ENCODE measurements at places on chromosomes 13 and 19.

DNA sequence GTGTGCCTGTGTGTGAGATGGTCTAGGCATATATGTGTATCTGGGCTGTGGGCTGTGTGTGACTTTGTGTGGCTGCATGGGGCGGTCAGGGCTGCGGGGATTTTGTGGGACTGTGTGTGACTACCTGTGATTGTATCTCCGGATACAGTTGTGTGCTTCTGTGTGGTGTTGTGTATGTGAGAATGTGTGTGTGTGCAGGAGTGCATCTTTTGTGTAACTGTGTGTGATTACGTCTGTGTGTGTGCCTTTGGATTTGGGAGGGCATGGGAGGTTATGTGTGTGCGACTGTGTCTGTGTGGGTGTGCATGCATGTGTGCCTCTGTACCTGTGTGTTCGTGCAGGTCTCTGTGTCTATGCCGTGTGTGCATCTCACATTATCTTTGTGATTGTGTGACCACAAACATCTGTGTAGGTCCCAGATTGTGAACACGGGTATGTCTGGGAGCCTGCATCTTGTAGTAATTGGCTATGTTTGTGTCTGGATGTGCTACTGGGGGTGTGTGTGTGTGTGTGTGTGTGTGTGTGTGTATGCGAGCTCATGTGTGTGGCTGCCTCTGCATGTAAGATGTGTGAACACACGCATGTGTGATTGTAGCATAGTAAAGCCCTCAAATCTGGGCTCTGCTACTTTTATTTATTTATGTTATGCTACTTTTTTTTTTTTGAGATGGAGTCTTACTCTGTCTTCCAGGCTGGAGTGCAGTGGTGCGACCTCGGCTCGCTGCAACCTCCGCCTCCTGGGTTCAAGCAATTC is 7.6 kb downstream of the EHD2 start:
- DNase-seq, result no peak

GRCh38 chr19:58182577-58182988 is 278 bp upstream of the ZNF274 start:
- DNase-seq, result no peak

DNA sequence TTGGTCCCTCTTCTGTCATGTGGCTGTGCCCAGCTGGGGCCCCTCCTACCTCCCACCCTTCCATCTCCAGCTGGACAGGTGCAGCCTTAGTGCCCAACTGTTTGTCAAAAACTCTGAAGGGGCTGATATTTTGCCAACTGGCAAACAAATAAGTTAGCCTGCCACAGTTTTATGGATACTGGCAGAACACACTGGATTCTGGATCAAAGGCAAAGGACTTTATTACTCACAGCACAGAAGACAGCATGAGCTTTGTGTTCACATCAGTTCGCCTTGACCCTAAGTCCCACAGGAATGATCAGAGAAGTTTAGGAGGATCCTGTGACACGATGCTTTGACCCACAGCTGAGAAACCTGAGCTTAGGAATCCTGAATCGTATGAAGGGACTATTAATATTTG is 16.4 kb downstream of the KLK2 start:
- DNase-seq, result no peak

GRCh38 chr19:4088975-4089374 is 22.3 kb upstream of the ZBTB7A start:
- no peak for DNase-seq

DNA sequence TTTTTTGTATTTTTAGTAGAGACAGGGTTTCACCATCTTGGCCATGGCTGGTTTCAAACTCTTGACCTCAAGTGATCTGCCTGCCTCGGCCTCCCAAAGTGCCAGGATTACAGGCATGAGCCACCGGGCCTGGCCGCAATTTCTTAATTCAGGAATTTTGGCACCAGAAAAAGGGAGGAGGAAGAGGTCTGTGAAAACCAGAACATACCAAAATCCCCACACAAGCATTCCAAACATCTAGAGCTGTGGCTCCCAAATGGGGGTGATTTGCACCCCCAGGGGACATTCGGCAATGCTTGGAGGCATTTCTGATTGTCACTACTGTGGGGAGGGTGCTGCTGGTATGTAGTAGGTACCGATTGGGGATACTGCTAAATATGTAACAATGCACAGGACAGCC is 40.2 kb upstream of the ABCC4 start:
- DNase-seq, result no peak

DNA sequence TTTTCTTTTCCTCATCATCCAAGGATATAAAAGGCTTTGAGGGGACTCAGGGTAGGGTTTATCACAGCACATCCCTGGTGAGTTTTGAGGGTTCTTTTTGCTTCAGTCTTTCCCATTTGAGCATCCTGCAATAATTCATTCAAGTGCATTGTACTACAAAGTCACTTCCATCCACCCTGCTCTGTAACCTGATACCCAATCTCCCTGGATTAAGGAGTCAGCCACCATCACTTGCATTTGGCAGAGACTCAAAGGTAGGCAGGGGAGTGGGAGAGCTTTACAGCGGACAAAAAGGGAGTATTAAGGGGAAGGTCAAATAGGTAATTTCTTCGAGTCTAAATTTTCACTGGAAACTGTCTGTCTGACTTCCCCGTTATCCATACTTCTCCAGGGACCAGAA is 216.1 kb upstream of the TMTC4 start:
- DNase-seq, result no peak

DNA sequence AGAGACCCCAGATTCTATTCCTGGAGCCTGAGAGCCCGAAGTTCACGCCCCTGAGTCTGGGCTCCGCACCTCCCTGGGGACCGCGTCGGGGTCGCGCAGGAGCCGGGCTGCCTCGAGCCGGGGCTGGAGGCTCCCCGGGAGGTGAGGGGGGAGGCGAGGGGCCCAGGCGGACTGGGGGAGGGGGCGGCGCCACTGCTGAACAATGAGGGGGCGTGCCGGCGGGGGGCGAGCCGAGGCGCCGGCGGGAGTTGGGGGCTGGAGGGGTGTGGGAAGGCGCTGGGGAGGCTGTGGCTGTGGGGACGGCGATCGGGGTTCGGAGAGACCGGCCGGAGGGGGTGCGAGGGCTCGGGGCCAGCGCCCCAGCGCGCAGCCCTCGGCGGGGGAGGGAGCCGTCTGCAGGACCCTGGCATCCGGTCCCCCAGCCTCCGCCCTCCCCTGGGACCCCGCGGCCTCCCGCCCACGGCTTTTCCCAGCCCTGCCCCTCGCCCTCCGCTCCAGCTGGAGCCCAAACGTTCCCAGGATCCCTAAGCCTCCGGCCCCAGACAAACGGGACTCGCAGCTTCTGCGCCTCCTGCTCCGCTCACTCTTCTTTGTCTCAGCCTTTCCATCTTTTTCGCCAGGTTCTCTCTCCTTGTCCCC is 922 bp downstream of the PLEKHG2 start:
- DNase-seq, result no peak

- no peak for DNase-seq
Measured at GRCh38 chr19:39158646-39159260, 33.2 kb downstream of the PAK4 start.

DNA sequence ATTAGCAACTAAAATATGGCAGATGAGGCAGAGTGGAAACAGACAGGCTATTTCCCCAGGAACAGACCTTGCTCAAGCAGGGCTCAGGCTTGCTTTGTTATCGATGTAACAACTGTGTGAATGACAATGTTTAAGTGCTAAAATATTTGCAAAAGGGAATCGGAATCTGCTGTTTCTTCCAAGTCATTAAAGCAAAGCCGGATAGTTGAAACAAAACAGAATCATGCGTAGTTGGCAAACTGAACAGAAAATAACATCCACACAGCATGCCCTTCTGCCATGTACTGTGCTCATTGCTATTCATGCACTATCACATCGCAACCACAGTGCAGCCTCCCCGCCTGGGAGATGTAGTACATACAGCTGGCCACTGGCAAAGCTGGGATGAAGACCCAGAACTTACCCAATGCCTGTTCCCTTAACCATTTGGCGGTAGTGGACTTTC is 799.1 kb downstream of the DIAPH3 start:
- DNase-seq, result no peak

- no peak for DNase-seq
Measured at GRCh38 chr13:37751025-37751424, 118.5 kb downstream of the TRPC4 start.

DNA sequence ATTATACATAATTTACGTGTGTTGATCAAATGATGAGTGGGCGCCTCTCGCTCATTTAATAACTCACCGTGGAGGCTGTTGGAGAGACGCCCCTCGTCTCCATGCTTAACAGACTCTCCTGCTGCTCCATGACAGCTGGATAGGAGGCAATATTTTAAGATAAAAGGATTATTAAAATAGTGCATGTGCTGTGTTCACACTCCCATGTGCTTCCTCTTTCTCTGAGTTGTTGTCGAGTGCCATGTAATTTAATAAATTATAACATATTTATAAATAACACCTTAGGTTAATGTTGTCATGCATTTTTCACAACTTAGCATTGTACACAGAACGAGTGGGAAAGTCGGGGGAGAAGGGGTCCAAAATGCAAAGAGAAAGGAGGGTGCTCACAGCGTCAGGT is 161.4 kb upstream of the TSHZ3 start:
- no peak for DNase-seq

DNA sequence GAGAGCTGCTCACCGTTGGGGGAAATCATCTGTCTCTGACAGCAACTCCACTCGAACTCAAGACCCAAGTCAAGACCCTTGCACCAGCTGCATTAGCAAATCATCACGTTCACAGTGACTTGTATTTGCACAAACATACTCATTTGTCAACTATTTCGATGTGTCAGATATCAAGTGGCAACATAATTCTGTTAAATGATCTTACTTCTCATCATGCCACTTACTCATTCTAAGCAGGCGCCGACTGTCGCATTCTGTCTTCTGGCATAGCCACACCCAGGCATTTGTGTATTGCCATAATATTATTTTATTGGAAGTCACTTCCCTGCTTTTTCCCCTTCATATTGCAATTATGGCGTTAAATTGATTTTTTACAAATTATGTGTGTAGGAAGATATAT is 23.0 kb upstream of the ATP1A3 start:
- no peak for DNase-seq

- no peak for DNase-seq
Measured at GRCh38 chr19:52748336-52748950, 13.6 kb upstream of the ZNF611 start.

DNA sequence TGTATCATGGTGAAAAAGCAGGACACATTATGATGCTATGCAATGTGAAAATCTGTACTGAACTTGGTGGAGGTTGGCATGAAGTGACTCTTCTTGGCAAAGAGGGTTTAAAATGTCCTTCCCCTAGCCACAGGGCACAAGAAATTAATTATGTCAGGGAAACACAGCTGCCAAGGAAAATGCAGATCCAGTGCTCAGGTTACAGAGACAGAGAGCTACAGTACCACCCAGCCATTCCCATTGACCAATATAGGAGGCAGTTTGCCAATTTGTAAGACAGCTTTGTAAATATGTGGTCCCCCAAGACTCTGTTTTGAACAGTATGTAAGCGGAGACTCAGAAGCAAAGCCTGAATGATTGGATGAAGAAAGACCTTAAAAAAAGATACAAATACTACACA is 69.4 kb upstream of the KLF12 start:
- no peak for DNase-seq

DNA sequence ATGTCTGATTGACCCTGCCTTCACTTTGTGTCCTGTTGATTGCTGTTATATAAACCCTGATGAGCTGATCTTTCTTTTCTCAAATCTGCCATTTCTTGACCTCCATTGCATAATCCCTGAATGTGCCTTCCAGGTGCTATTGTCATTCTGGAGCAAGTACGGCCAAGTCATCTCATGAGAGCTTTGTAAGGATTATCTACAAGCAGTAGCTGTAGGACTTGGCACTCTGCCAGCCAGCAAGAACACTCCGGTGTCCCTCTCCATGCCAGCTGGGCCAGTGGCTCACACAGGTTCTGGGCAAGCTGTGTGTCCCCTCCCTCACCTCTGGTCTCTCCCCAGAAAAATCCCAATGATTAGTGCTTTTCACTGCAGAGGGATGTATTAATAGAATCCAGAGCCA is 348.1 kb downstream of the FOXO1 start:
- peak; percentile 88 for DNase-seq

- no peak for DNase-seq
Measured at GRCh38 chr13:38415233-38415632, 65.6 kb downstream of the UFM1 start.

DNA sequence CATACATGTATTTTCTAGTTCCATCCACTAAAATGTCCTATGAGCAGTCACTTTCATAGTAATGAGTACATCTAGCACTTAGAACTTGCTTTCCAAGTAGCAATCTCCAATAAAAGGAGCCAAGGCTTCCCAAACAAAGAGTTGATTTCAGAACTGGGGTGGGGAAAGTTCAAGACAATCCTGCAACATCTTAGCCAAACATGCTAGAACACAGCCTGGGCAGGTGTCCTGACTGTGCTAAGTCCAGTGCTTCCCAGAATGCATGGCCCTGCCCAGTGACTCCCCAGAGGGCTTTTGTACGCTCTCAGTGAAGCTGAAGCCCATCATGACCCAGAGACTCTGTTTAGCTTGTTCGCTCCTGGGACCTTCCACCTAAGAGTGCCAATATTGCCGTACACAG is 106.7 kb upstream of the UBAC2 start:
- DNase-seq, result no peak

DNA sequence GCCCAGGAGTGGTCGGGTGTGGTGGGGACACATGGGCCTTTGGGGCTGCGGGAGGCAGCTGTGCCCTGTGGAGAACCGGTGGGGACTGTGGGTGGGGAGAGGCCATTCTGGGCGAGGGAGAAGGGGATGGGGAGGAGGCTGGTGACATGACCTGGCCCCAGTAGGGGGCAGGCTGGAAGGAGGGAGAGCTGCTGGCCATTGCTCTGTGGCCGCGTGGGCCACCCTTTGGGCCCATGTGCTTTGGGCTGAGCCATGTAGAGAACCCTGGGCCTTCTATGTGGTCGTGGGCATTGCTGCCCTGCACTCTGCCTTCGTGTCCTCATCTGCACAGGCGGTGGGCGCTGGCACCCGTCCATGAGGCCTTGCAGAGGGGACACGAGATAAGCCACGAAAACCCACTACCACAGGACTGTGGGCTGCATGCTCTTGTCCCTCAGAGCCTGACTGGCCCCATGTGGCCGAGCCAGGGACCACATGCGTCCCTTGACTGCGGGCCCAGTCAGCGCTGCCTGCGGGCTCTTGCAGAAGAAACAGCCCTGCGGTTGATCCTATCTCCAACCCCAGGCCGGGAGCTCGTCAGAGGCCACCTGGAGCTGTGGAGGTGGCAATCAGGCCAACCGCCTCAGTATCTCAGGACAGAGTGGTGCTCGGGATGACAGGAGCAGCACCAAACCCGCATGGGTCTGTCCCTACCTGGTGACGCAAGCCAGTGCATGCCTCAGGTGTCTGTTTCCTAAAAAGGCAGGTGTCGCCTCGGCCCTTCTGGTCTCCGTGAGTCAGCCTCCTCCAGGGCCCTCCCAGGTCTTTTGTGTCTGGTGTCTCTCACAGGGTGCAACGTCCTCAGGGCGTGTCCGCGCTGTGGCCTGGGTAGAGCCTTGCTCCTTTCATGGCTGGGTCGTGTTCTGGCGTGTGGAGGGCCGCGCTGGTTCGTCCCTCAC is 14.3 kb downstream of the FZR1 start:
- no peak for DNase-seq

GRCh38 chr13:66329988-66330451 is 900.1 kb downstream of the PCDH9 start:
- no peak for DNase-seq

- DNase-seq, result no peak
Measured at GRCh38 chr19:7643031-7643415, 6.1 kb downstream of the STXBP2 start.

- DNase-seq, result peak; percentile 76
Measured at GRCh38 chr19:21474671-21475181, 30.7 kb upstream of the ZNF429 start.
